BE2C (cell line): ENCODE measurements at places on chromosomes 4 and X.

DNA sequence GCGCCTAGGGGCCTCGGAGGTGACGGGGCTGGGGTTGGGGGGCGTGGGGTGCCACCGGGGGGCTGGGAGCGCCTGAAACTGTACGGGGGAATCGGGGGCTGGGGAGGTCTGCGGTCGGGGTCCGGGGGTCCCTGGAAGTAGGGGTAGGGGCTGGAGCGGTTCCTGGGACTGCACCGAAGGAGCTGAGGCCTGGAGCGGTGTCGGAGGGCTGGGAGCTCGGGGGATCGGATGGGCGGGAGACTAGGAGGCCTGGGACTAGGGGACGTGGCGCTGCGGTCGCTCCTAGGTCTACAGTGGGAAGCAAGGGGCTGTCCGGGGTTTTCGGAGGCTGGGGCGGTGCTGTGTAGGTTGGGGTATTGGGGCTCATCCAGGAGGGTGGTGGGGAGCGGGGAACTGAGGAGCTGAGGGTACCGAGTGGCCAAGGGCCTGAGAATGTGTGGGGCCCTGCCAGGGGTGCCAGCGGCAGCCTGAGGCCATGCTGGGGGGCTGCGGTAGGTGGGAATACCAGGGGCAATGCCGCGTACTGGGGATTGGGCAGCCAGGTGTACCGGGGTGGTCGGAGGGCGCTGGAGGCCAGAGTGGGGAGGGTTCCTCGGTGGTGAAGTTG lies 562 bp downstream of the AKAP17A start:
- no peak for DNase-seq

GRCh38 chr4:149702414-149703293 lies 113.0 kb downstream of the IQCM start:
- DNase-seq = no peak

DNA sequence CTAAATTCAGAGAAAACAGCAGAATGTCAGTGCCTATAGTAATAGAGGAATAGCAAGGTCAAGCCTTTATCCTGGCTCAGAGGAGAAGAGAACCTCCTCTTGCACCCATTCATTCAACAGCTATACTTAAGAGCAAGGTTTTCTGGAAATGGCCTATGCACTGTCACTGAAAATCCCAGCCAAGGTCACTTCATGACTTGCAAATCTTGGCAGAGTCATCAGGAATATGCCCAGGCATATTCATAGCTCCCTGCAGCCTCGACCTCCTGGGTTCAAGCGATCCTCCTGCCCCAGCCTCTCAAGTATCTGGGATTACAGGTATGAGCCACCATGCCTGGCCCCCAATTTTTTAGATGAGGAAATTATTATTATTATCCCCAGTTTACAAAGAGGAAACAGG lies 35.8 kb upstream of the NOCT start:
- no peak for DNase-seq

- DNase-seq = no peak
Observed at GRCh38 chrX:627510-627981, 3.0 kb upstream of the SHOX start.

DNA sequence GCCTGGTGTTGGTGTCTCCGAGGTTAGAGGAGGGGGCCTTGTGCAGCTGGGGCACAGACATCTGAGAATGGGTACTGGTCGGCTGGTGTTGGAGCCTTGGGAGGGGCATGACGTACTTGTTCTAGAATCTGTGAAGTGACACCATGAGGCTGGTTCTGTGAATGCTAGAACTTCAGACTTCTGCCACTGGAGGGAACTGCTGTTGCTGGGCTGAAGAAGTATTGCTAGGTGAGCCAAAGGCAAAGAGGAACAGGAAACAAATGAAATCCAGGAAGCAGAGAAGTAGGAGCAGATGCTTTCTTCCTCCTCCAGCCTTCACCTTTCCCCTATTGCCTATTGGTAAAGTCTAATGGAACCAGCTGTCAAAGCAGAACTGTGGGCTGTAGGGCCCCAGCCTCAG lies 120.9 kb upstream of the DDIT4L start:
- no peak for DNase-seq

DNA sequence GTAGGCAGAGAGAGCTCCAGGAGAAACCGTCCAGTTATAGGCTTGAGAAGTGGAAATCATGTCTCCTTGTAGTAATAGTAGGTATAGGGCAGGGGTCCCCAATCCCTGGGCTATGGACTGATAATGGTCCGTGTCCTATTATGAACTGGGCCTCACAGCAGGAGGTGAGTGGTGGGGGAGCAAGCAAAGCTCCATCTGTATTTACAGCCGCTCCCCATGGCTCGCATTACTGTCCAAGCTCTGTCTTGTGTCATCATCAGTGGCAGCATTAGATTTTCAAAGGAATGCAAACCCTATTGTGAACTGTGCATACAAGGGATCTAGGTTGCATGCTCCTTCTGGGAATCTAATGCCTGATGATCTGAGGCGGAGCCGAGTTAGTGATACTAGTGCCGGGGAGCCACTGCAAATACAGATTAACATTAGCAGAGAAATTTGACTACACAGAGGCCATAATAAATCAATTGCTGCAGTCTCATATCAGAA lies 67.6 kb downstream of the MRPL1 start:
- DNase-seq = no peak

- DNase-seq = peak; percentile 87
Observed at GRCh38 chr4:151540728-151541388, 131.9 kb downstream of the FHIP1A start.

GRCh38 chrX:36443007-36443406 lies 523.5 kb downstream of the CFAP47 start:
- no peak for DNase-seq

GRCh38 chr4:107999932-108000539 lies 10.3 kb downstream of the HADH start:
- DNase-seq = no peak

DNA sequence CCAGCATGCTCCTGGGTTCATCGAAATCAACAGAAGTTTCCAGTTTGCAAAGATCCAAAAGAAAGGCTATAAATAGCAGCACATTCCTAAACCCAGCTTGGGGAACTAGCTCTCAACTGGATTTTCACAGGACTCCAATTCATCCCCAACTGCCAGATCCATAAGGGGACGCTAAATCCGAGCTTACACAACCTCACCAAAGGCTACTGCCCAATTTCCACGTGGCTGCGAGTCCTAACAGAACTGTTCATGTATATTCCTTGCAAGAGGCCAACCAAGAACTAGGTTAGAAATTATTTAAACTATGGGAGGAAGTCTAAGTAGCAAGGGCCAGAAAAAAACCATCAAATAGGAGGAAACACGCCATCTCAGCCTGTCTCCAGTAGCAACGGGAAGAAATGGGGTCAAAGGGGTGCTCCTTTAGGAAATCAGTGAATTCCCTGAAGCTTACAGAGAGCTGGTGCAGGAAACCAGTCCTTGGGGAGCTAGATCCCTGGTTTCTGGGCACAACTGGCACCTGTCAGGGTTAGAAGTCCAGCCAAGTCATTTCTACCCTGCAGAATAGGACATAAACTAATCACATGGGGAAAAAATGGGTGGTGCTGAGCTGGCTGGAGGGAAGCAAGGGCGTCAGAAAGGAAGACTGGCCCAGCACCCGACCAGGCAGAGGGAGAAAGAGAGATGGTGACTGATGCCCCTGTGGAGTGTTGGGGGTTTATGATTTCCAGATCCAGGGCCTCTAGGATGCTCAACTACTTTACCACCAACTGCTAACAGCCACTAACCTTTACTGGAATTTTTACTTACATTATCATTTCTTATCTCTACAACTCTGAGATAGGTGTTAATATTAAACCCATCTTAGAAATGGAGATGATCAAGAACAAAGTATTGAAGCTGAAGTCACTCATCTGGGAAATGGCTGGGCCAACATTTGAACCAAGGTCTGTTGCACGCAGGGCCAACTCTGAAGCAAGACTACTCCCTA lies 20.5 kb downstream of the RELL1 start:
- no peak for DNase-seq

DNA sequence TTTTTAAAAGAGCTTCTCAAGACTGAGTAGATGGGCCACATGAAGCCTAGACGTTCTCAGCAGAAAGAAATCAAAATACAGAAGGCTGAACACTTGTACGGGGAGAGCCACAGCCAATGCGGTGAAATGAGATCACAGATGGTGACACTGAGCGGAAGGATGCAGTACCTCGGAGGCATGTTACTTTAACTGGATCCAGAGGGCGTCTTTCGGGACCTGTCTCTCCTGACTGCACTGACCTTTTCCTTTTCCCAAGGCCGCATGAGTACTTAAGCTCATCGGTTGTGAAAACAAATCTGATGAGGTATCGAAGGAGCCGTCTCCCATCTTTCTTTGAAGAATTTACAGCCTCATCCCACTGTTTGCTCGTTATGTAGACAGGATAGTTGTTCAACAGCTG lies 32.6 kb downstream of the BEND4 start:
- no peak for DNase-seq

DNA sequence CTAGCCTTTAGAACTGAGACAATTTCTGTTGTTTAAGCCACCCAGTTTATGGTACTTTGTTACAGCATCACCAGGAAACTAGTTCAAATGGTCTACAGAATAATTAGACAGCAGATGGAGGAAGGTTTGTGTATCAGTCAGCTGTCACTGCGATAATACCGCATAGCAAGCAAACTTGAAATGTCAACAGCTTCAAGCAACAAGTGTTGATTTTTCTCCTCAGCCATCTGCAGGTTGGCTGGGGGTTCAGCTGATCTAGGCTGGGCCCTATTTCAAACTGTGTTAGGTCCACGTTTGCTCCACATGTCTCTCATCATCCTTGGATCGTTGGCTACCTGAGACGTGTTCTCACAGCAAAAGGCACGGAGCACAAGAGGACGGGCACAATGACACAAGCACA lies 19.2 kb upstream of the PHEX start:
- no peak for DNase-seq

GRCh38 chr4:110484029-110484428 lies 8.1 kb downstream of the ENPEP start:
- no peak for DNase-seq

DNA sequence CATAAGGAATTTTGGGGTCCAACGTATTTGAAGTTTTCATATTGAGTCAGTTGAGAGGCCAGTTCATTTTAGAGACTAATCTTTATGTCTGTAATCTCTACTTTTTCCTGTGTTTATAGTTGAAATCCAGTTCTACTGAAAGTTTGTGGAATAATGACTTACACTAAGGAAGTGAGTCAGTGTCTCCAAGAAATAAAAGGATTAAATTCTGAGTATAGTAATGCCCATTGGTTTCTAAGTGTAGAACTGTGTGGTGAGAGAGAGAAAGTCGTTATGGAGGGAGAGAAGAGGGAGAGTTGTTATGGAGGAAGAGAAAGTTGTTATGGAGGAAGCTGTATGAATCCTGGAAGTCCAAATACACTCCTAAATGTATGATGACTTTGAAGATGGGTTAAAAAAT lies 264.6 kb upstream of the HAND2 start:
- no peak for DNase-seq
